NCI-H1417 treated with DMSO at 0.1 percent for 48 hours (cell line): ENCODE measurements at places on chromosomes 5 and 9.

GRCh38 chr9:16312116-16312515 lies 558.4 kb downstream of the BNC2 start:
- no peak for DNase-seq

DNA sequence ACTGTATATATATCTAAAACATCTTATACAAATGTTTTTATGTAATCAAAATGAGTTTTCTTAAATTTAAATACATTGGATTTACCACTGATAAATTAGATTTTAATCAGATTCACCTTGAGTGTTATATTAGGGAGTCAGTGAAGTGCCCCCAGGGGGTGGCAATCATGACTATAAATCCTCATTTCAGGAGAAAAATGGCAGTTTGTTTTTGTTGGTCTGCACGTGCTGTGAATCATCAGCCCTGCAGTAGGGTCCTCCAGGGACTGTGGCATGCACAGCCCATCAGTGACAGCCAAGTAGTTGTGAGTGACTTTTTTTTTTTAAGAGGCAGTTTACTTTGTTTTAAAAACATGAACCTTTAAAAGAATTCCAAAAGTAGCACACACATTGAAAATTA lies 65.2 kb downstream of the ZSWIM6 start:
- no peak for DNase-seq

DNA sequence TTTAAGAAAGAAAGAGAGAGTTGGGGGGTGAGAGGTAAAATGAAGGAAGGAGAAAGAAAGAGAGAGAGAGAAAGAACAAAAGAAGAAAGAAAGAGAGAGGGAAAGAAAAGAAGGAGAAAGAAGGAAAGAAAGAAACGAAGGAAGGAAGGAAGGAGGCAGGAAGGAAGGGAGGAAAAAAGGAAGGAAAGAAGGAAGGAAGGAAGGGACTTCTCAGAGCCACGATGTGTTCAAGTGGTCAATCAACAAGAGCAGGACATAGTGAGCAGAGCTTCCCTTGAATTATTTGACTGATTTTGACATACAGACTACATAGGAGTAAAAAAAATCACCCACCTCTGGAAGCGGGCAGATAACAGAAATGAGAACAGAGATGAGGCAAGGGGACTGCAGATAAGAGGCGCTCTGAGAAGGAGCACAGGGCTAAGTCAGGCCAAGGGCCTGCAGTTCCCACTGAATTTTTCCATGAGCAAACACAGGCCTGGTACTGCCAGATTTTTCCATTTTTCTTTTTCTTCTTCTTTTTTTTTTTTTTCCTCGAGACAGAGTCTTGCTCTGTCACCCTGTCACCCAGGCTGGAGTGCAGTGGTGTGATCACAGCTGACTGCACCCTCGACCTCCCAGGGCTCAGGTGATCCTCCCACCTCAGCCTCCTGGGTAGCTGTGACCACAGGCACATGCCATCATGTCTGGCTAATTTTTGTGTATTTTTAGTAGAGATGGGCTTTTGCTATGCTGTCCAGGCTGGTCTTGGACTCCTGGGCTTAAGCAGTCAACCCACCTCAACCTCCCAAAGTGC lies 77.7 kb upstream of the IL17B start:
- DNase-seq = no peak

DNA sequence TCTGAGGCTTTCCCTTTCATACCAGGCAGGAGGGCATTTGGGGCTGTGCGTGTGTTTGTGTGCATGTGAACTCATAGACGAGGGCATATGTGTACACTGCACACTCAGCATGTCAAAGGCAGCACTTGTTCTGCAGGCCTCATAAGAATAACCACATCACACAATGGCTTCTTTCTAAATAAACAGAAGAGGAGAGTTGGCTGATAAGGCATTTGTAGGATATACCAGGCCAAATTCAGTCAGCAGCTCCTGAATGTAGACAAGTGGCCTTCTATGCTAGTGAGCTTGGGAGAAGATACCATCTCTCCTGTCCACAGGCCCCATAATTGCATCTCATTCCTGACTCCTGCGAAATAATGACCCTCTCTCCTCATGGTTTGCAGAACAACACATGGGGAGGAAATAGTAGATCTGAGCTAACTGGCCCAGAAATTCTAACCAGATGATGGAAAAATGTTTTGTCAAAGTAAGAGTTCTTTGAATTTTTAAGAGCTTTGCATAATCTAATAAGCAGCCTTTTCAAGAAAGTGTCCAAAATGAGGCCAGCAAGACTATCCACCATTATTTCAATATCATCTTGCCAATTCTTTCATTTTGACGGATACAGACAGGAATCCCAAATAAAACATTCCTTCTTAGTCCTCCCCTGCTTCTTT lies 60.5 kb upstream of the GAS1 start:
- no peak for DNase-seq

DNA sequence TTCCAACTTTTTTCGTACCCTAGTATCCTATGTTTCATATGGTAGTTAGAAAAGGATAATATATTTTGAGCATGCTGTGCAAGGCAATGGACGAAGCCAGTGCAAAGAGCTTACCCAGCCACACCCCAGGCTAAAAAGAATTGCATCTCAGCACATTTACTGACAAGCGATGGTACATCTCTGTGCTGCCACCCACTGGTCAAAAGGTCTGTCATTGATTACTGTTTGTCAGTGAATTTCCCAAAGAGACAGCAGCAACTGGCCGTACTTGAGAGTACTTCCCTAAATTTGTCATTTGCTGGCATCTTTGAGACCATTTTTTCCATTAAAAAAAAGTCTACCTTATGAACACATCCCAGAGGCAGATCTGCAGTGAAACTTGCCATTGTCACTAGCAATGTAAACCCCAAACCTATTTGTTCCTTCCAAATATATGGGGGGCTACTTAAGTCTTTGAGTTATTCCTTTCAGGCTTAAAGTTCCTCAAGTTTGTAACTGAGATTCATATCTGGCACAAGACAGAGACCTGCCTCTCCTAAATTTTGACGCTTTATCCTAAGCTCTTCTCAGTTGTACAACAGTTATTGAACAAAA lies 184.3 kb downstream of the CTNND2 start:
- peak; percentile 27 for DNase-seq

- no peak for DNase-seq
Observed at GRCh38 chr5:92941806-92942205, 639.2 kb downstream of the NR2F1-AS1 start.

DNA sequence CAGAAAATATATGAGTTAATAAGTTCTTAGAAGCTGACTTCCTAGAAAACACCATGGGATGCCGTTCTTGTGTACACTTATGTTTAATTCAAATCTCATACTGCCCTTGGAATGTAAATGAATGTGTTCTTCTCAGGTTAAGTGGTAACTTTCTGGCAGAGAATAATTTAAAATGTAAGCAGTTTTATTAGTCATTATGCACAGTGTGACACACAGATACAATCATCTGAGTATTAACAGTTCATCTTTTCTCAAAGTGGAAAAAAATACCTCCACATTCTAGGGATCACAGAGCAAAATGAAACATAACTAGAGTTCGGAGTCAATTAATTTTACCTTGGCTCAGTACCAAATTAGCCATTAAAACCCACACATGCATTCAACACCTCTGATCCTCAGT lies 508.1 kb downstream of the CDH9 start:
- DNase-seq = no peak

DNA sequence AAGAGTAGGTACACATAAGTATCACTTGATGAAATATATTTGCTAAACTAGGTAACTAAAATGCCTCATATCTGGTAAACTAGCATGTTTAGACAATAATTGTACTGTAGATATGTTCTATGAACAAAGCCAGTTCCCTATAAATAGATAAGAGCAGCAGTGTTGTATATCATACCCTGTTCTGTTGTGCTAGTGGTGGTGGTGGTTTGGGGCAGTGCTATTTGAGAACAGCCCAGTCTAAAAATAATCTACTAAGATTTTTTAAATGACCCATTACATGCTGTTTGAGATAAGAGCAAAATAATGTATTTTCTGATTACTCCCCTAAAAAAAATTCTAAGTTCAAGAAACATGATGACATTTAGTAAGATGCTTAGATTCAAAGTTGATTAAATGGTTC lies 829.2 kb upstream of the DMAC1 start:
- no peak for DNase-seq

DNA sequence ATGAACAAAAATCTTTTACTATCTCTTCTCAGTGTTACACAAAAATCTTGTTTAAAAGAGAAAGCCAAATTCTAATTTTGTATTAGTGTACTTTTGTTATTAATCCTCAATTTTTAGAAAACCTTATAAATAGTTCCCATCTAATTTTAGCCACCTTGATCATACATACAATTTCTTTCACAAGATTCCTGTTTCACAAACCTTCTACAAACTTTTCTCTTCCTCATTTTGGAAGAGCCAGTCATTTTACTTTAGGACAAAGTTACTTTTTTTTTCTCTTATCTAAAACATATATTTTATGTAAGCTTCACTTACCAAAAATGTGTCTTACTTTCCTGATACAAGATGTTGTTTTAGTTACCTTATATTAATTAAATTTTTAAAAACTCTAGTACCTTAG lies 161.3 kb downstream of the YIPF5 start:
- no peak for DNase-seq

GRCh38 chr5:123398058-123398733 lies 25.0 kb downstream of the CEP120 start:
- no peak for DNase-seq

- DNase-seq = no peak
Observed at GRCh38 chr5:9483243-9483642, 62.6 kb downstream of the SEMA5A start.

- no peak for DNase-seq
Observed at GRCh38 chr5:72228960-72229359, 91.1 kb downstream of the MRPS27 start.

- no peak for DNase-seq
Observed at GRCh38 chr9:36878986-36879982, 154.8 kb downstream of the PAX5 start.

GRCh38 chr5:143836161-143836725 lies 24.3 kb downstream of the HMHB1 start:
- no peak for DNase-seq
